Osteoblast (primary cell): ENCODE measurements at places on chromosomes 7 and 10.

GRCh38 chr10:87508837-87509236, 4.1 kb downstream of the MINPP1 start:
- DNase-seq = no peak

DNA sequence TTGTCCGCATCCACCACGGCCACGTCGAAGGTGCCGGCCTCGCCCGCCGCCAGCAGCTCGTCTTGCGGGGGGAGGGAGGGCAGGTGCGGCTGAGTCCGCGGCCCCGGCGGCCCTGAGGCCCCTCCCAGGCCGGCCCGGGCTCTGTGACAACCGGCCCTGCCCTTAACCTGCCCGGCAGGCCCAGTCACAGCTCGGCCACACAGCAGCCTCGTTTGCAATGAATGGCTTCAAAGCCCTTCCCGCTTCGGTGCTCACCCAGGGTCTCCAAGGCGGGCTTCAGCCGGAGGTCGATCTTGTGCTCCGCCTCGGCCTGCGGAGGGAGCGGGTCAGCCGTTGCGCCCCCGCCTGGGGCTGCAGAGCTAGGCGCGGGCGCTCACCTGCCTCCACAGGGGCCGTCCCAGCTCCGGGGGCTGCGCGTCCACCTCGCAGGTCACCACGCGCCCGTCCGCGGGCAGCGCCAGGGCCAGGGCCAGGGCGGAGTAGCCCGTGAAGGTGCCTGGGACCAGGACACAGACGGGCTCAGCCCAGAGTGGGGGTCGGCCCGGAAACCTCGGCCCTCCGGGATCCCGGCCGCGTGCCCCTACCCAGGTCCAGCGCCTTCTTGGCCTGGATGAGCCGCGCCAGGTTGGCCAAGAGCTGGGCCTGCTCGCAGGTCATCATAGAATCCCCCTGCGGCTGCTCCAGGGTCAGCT, 928 bp downstream of the COMTD1 start:
- peak; percentile 87 for DNase-seq

DNA sequence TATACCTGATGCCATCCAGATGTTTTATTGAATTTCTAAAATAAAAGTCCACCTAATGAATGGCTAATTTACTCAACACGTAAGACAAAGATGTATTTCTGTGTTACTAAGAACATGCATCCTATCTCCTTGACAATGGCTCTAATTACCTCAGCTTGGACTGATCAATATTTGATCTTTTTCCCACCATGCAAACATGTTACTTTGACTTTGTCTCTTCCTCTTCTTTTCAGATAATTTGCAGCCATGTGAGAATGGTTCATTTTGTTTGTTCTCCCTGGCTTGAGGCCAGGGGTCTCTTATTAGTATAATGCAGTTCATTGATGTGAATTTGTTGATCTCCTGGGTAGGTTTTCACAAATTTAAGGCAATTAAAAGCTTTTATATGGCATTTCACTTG, 302.1 kb downstream of the ADK start:
- DNase-seq = no peak

DNA sequence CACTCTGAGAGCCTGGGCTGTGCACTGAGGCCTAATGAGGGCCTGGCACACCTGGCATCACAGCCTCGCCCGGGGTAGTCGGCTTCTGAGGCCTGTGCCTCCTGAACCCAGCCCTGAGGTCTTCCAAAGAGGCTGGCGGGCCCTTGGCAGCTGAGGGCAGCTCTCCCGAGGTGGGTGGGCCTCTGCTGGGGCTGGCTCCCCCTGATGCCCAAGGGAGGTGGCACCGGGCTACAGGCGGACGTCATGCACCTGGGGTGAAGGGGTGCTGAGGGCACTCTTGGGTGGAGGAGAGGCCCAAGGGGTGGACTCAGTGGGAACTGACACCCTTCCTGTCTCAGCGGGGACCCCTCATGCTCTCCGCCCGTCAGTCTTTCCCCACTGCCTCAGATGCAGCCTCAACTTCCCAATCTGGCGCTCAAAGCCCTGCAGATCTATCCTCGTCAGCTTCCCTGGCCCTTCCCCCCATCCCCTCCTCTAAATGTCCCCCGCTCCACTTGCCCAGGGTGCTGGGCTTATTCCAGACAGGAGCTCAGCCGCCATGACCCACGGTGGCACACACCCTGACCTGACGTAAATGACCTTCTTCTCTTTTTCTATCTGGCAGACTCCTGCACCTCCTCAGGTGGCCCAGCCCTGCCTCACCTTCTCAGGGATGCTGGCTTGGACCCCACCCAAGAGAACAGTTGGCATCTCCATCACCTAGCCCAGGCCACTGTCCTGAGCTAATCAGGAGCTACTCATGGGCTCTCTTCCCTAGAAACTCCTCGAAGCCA, 38.2 kb downstream of the MYL10 start:
- DNase-seq = peak; percentile 75

- no peak for DNase-seq
Observed at GRCh38 chr10:12431151-12432101, 82.1 kb downstream of the CAMK1D start.

GRCh38 chr10:17386616-17387075, 67.7 kb downstream of the ST8SIA6 start:
- peak; percentile 19 for DNase-seq

DNA sequence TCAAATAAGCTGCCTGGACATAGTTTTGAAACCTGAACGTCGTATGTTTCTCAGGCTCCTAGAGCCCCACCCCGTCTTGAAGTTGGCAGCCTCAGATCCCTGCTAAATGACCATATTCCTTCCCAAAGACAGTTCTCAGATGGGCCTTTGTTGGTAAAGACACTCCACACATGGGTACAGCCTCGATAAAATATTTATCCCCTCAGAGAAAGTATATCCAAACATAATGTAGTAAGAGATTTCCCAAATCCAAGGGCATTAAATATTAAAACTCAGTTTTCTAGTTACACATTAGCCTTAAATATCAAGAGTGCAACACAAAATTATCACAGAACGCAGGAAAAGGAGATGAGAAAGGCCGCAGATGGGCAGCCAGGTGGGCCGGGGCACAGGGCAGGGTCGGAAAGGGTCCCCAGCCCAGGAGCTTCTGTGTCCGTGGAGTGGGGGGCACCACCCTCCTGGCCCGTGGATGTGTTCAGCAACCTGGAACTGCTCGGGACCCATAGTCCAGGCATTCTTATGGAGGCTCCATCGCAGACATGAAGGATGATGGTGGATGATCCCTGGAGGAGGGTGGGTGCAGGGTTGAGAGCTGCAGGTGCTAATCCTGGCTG, 1.5 kb upstream of the CFAP46 start:
- DNase-seq = peak; percentile 81

DNA sequence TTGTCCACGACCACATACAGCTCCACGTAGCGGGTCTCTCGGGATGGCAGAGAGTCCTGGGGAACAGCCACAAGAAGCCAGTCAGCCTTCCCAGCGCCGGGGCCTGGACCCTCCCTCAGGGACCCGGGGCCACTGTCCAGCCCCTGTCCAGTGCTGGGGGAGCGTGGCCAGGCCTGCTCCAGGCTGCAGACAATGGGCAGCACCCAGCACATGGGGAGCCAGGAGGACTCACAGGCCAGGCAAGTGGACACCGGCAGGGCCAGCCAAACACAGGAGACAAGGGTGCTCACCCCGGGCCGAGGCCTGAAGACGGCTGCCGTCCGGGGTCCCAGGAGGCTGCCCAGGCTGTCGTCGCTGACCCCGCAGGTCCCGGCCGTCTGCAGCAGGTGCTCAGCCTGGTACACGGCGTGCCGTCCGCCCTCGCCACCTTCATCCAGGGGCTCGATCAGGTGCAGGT, 3.7 kb downstream of the ADAM8 start:
- peak; percentile 91 for DNase-seq

DNA sequence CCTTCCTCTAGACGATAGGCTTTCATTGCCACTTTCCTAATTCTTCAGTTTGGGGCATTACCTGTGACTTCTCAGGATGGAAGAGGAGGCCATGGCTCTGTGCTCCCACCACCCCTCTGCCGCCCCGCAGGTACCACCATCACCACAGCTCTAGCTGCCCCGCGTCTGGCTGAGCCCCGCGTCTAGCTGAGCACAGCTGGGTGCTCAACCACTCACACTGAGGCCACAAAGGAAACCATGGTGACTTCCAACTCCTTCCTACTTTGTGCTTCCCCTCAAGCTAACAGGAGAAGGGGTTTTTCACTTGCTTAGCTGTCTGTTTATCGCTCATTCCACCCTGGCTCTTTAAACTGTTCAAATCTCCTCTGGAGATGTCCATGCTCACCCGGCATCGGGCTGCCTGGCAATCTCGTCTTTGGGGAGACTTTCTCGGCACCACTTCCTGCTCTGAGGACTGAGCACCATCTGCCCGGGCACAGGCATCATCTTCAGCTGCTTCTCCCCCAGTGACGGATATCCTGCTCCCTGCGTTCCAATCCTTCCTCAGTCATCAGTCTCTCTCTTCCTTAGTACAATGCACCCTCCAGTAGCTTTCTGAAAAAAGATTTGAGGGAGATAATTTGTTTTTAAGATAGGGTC, 59.4 kb downstream of the MAD1L1 start:
- DNase-seq = no peak

DNA sequence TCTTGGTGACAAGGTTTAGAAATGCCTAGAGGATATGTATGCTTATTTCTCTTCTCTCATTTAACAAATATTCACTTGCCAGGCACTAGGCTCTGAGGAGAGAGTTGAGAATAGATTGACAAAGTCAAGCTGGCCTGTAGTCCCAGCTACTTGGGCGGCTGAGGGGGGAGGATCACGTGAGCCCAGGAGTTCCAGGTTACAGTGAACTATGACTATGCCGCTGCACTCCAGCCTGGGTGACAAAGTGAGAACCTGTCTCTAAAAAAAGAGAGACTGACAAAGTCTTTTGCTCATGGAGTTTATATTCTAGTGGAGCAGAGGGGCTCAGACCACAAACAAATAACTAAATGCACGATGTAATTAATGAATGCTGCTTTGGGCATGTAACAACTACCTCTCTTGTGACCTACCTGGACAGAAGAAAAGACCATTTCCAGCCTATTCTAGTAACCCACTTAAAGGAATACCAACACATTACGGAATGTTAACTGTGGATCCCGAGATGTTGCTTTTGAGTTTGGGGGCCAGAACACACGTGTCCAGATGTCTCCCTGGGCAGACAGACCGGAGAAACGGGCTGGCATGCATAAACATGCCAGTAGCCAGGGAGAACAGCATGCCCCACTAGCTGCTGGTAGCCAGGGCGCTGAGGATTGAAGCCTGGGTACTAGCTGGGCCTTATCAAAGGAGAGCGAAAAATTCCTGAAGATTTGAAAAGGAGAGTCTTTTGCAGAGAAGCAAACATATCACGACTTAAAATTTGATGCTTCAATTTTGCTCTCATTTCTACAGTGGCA, 2.6 kb upstream of the BMPR1A start:
- DNase-seq = no peak

GRCh38 chr10:71216751-71217265, 4.4 kb downstream of the UNC5B start:
- DNase-seq = peak; percentile 94

DNA sequence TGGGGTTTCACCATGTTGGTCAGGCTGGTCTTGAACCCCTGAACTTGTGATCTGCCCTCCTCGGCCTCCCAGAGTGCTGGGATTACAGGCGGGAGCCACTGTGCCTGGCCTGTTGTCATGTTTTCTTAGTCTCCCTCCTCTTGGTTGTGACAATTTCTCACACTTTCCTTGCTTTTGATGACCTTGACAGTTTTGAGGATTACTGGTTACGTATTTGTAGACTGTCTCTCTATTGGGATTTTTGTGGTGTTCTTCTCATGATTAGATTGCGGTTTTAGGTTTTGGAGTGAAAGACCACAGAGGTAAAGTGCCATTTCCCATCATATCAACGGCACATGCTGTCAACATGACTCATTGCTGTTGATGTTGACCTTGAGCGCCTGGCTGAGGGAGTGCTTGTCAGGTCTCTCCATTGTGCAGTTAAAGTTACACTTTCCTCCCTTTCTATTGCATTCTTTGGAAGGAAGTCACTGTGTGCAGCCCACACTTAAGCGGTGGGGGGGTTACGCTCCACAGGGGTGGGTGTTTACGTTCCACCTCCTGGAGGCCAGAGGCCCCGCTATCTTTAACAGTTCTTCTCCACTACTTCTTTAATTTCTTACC, 10.8 kb downstream of the NEURL1 start:
- DNase-seq = peak; percentile 93

GRCh38 chr7:84879570-84880325, 307.1 kb downstream of the SEMA3D start:
- peak; percentile 35 for DNase-seq

DNA sequence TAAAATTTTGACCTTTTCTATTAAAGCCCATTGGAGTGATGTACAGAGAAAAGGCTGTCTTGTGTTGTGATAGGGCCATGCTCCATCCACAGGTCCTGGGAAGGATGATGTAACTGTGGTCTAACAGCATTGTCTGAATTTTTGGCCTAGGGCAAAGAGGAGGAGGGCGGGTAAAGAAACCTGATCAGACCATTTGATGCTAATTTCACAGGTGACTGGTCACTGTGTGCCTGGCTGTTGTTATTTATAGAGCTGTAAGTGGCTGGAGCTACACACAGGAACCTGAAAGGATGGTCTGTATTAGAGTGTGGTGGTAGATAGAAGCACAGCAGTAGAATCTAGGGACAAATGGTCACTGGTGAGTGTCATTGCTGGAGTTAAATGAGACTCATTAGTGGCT, 182.1 kb downstream of the AUTS2 start:
- DNase-seq = no peak

- no peak for DNase-seq
Observed at GRCh38 chr10:73931767-73932619, 21.1 kb downstream of the PLAU start.

DNA sequence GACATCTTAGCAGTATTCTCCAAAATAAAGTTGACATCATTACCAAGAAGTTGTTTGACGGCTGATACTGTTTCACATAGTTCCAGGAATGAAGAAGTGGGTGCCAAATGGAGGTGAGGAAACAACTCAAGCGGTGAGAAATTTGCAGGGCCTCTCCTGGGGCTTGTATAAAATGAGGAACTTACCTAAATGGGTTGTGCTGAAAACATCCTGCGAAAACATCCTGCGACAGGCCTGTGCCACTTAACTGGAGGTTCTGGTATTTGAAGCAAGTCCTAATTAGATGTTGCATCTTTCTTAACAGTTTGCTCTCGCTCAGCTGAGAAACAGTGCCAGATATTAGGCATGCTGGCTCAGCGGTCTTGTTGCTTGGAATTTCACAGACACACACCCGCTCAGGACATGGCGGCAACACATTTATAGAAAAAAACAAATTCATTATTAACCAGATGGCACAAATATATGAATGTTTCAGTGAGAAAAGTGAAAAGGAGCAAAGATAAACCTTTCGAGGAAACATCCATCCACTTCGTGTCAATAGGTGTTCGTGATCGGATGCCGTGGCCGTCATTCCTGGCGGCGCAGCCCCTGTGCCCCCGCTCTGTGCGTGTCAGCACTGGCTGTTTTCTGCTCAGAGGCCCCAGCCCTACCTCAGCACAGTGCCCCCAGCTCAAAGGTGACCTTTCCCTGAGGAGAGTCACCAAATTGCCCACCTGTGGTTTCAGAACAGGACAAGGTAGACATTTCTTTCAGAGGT, 48.1 kb downstream of the CDC123 start:
- DNase-seq = no peak

DNA sequence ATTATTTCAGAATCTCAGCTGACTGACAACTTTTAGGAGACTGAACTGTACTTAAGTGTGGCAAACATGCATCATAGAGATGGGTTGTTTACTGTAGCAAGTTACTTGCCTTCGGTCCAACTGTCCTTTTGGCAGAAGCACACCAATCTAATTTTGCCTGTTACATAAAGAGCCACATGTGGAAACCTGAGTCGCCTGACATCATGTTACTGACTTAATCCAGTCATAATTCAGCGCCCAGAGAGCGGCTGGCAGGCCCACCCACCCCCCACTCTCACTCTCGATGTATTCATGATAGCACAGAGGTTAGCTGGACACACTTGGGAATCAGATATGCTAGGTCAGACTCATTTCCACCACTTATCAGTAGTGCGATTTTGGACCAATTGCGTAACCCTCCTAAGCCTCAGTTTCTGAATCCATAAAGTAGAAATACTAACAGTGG, 57.3 kb upstream of the CAPZA2 start:
- no peak for DNase-seq
